ENCODE measurements at places on chromosomes 7 and 10.

- no peak for DNase-seq
Observed at GRCh38 chr7:144513334-144513733, 109.8 kb upstream of the NOBOX start.

DNA sequence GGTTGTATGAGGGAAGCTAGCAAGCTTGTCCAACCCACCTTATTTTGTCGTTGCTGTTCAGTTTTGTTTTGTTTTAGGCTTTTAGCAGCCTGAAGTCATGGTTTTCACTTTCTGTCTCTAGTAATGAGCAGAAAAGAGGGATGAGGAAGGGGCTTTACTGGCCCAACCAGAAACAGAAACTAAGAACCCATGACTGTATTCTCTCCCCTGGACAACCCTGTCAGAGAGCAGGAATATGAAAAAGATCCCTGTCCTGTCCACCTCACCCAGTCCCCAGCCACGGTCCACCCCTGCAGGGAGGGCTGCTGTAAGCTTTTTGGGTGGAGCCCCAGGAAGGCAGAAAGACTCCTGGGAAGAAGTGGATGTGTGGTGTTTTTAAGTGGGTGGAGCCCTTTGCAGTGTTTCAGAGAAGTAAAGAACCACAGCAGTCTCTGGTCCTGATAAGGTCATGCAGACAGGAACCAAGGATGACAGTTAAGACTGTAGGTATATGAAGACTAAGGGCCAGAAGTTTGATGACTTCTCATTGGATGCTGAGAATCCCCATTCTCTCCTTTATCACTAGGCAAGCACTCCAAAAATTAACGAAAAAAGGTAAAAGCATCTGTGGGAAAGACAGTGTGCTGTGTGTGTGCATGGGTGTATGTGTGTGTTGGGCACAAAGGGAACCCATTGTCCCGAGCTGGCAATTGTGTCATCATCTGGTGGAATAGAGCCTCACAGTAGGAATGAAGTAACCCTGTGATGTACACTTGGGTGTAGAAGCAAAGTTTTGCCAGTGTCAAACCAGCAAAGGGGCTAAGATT, 13.8 kb downstream of the MRPL32 start:
- DNase-seq: peak; percentile 27

GRCh38 chr7:41809940-41810576, 107.2 kb upstream of the INHBA start:
- no peak for DNase-seq

GRCh38 chr7:125567686-125568085, 638.1 kb upstream of the POT1 start:
- DNase-seq: no peak

DNA sequence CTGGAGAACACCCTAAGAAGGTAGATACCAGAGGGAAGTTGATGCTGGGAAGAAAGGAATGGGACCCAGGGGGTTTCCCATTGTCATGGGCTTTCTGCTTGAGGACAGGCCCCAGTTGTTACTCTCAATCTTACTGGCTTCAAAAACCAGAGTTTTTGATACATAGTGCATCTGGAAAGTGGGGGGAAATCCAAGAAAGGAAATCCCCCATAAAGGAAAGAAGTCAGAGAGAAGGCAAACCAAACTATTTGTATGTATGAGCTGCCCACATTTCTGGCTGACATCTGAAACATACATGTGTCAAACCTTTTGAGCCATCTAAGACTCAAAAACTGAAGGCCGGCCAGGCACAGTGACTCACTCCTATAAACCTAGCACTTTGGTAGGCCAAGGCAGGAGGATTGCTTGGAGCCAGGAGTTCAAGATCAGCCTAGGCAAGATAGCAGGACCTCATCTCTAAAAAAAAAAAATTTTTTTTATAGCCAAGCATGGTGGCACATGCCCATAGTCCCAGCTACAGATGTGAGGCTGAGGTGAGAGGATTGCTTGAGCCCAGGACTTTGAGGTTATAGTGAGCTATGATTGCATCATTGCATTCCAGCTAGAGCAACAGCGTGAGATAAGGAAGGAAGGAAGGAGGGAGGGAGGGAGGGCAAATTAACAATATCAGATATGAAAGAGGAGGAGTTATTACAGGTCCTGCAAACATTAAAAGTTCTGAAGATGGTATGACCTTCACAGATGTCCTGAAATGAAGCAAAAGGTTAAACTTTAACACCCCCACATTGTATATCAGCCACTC, 6.7 kb upstream of the COA1 start:
- DNase-seq: no peak

DNA sequence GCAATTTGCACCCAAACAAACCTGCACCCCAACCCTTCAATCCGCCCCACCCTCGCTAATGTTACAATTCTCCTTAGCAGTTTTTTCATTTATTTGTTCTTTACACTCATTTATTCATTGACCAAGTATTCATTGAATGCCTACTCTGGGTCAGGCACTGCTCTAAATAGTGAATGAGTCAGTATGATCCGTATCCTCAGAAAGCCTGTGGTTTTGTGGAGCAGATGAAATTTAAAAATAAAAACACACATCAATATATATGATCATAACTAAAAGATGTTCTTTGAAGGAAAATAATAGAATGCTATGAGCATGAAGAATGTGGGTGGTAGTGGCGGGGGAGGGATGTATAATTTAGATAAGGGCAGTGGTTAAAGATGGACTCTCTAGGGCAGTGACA, 13.3 kb downstream of the IFIT5 start:
- peak; percentile 84 for DNase-seq

- DNase-seq: peak; percentile 87
Observed at GRCh38 chr7:79778786-79779770, 325.6 kb upstream of the MAGI2 start.

DNA sequence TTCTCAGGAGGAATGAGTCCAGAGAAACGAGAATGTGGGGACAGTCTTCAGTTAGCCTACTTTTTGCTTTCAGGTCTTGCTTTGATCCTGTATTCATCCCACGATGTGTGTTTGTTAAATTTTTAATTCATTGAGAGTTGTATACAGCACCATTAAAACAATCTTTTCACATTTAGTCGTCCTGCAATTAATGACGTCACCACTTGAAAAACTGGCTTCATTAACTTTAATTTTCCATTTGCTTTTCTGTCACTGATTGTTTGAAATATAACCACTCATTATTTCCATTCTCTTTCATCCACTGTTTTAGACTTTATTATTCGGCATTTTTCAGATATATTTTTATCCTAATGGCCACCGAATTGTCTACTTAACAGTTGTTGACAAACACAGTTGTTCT, 146.9 kb downstream of the TFEC start:
- no peak for DNase-seq

DNA sequence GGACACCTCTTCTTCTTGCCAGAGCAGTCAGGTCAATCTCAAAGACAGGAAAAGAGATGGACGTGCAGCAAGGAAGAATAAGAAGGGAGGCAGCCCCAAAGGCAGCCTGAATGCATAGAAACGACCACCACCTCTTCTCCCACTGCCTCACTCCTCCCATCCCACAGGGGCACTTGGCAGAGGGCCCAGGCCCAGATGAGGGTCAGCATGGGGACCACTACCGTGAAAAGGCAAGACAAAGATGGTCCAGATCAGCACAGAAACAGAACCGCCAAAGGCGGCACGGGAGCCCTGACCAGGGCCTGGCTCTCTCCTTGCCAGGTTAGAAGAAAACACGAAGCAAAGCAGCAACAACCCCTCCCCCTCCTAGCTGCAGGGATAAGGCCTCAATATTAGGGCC, 1.9 kb upstream of the NDST2 start:
- DNase-seq: no peak

DNA sequence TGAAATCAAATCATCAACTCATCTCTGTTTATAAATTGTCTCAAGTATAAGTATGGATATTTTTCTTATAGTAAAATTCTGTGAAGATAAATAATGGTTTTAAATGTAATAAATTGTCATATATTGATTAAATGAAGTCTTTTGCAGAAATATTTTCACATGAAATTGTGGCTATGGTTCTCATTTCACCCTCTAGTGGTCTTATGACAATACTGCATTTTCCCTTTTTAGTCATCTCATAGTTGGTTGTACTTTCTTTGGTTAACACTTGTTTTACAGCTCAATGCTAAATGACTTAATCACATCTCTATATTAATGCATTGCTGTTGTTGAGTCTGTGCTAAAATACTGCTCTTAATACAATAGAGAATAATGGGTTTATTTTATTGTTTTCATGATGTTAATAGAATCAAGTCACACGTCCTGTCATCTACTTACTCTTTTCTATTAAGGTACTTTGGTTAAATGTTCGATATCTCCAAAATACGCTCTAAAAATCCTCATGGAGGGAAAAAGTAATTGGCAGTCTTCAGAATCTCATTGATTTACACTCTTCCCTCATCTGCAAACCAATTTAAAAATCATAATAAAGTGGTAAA, 38.0 kb upstream of the CACNA2D1 start:
- DNase-seq: peak; percentile 35

GRCh38 chr10:76303682-76304316, 872.4 kb downstream of the LRMDA start:
- DNase-seq: peak; percentile 89

DNA sequence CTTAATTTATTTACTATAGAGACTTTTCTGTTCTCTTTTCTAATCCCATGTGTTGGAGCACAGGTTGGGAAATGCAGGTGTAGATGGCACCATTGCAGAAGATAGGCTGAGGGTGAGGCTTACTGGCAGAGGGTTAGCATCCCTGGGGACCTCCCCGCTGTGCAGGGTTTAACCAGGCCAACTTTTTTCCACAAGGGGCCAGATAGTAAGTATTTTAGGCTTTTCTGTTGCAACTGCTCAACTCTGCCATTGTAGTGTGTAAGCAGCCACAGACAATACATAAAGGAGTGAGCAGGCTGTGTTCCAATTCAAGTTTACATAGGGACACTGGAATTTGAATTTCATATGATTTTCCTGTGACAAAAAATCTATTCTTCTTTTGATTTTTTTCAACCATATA, 34.6 kb upstream of the AOAH start:
- DNase-seq: no peak
